SK-N-MC (cell line): ENCODE measurements at places on chromosomes 13 and 19.

GRCh38 chr19:29858621-29859020 lies 46.8 kb downstream of the CCNE1 start:
- no peak for DNase-seq

- peak; percentile 44 for DNase-seq
These were observed 32.0 kb upstream of the TUBGCP3 start for GRCh38 chr13:112619730-112620631.

DNA sequence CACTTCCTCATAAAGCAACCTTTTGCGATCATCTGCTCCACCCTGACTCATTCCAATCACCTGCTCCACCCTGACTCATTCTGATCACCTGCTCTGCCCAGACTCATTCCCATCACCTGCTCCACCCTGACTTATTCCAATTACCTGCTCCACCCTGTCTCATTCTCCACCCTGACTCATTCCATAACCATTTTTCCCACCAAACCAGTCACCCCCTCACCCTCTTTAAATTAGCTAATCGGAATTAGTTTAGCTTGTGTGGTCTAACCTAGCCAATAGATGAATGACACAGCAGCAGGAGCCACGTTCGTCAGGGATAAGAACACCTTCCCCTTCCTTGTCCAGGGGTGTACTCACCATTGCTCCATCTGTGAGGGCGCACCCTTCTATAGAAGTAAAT lies 134.0 kb downstream of the COG6 start:
- DNase-seq = no peak

DNA sequence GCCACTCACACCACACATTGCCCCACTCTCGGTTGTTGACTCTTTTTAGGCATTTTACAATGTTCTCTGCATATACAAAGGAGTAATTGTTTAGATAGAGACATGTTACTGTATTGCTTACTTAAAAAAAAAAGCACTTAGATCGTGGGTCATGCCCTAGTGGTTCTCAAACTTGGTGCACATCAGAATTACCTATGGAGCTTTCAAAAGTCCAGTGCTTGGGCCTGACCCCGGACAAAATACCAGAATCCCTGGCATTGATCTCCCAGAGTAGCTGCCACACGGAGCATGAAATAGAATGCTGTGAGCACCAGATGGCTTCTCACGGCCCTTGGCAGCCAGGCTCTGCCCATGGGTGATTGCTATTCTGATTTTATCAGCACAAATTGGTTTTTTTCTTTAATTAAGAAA lies 20.0 kb downstream of the ACP7 start:
- DNase-seq = no peak

GRCh38 chr13:45468635-45469034 lies 3.9 kb downstream of the COG3 start:
- no peak for DNase-seq

DNA sequence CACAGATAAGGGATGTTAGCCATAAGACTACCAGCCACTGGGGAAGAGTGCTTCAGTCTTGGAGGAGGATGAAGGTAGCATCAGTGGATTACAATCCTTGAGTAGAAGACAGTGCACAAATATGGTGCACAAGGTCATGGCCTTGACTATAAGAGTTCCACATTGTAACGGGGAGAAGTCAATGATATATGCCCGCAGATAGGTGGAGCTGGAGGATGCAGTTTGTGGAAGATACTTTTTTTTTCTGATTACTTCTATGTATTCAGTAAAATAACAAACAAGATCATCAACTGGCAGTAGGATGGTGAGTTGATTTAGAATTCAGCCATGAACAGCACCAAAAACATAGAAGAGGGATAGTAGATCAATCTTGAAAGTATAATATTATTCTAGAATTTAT lies 926.8 kb upstream of the MIR17HG start:
- DNase-seq = no peak

DNA sequence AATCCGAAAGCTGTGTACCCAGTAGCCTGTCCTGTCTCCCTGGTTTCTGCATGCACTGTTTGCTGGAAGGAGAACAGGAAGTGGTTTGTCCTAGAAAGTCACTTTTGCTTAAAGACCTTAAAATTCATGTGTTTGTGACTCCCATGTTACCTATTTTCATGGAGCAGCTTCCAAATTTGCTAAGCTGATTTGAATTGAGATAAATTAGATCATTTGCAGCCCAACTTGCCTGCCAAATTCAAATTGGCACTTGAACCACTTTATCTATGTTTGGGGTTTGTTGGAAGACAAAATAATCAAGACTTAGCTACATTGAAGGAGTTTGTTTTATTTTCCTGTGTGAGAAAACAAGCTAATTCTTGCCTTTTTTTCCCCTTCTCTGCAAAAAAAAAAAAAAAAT lies 532.5 kb downstream of the DIAPH3 start:
- DNase-seq = no peak

DNA sequence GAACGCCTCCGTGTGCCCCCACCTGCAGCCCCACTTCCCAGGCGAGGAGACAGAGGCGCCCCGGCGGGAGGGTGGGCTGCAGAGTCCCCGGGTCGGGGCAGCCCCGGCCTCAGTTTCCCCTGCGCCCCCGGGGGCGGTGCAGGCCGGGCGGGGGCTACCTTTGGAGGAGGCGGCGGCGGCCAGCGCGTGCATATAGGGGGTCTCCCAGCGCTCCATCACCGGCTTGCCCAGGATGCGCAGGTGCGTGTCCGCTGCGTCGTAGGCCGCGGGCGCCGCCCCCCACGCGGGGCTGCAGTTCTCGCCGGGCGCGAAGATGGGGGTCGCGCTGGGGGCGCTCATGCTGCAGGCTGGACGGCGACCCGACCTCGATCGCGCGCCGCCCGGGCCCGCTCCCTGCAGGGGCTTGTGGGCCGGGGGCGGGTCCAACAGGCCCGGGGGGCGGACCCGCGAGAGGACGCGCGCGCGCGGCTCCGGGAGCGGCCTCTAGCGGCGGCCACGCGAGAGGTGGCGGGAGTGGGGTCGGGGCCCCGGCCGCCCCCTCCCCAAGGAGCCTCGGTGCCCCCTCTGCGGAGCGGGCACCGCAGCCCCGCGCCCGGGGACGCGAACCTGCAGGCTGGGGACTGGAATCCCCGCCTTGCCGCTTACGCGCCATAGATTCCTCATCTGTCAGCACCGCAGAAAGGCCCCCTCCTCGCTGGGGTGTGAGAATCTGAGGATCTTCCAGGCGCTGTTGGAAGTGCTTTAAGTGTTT lies at the start of gene GAMT:
GAMT (minus strand) TSS at position 405 of the 751 bp plus-strand sequence; CDS start at position 339, 66 bp downstream.
- DNase-seq = no peak

GRCh38 chr19:49749771-49750170 lies 13.3 kb downstream of the TSKS start:
- no peak for DNase-seq

DNA sequence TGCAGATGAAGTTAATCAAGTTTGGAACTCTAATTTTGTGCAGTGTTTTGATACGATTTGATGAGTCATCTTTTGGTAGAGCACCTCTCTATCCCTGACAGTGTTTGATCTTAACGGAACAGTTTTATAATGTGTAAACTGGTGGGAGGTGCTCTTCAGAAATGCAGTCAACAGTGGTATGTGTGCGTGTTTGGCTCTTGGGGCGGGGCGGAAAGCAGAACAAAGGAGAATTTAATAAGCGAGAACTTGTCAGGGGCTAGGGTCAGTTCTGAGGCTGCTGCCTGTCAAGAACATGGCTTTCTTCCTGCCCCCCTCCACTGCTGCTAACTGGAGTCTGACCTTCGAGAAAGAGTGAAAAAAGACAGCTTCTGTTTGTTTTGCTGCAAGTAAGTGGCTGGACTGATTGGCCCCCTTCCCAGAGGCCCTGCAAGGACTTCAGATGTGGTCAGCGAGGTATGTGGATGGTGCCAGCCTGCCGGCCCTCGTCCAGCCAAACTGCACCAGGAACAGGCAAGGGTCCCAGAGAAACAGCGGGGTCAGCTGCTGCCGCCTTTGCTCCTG lies 40.8 kb downstream of the BBC3 start:
- no peak for DNase-seq

DNA sequence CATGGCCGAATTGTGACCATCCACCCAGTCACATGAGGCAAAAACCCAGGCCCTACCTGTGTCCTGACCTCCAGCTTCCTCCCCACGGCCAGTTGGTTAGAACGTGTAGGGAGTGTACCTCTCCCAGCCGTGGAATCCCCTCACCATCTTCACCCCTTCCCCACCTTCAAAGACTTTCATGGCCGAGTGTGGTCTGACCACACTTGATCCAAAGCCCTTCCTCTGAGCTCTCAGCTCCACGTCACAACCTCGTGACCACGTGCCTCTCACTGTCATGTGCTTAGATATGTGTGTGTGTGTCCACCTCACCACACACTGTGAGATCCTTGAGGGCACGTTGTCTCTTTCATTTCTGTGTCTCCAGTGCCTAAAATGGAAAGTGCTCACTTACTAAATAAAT lies 48.6 kb upstream of the UBE2L5 start:
- no peak for DNase-seq

DNA sequence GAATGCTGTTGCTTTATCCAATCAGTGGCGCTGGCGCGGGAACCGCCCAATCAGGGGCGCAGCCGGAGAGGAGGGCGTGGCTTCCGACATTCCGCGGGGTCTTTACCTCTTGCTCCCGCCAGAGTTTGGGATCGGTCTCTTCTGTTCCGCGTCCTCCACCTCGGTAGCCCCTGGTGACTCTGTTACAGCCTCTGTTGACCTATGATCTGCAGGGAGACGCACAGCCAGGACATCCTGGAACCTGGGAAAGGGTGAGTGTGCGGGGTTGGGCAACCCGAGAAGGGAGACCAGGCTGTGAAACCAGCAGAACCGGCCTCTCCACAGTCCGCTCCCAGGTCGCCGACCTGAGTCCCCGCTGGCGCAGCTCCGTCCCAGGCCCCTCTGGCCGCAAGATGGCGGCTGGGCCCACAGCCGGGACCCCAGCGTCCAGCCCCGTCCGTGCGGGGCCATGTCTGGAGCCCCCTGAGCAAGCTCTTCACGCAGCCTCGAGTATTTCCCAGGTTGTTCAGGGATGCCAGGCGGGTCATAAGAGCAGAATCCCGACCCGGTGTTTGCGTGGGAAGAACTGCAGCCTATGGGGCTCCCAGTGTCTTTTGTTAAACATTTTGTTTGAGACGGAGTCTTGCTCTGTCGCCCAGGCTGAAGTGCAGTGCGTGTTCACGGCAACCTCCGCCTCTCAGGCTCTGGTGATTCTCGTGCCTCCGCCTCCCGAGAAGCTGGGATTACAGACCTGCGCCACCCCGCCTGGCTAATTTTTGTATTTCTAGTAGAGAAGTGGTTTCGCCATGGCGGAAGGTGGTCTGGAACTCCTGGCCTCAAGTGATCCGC lies 4.4 kb upstream of the ZNF681 start:
- no peak for DNase-seq

GRCh38 chr13:45817833-45818232 lies 33.7 kb downstream of the SIAH3 start:
- no peak for DNase-seq

- no peak for DNase-seq
These were observed 66.3 kb downstream of the TBC1D4 start for GRCh38 chr13:75415694-75416093.

DNA sequence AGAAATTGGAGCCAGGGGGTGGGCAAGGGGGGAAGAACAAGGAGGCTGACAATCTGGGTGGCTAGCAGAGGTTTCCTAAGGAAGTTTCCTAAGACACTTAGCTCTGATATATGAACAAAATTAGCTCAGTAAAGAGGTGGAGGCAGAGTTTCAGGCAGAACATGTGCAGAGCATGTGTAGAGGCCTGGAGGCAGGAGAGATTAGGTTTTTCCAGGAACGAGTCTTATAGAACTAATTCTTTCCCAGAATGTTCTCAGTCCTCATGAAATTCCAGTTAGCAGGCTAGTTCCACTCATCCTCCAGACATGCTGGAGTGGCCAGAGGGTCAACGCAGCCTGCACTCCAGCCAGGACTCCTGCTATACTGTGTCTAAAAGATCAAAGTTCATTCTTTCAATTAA lies 184.7 kb downstream of the LACC1 start:
- DNase-seq = no peak

GRCh38 chr13:50712456-50712855 lies 131.0 kb downstream of the DLEU7 start:
- DNase-seq = no peak

- DNase-seq = no peak
These were observed 4.4 kb upstream of the KCNN4 start for GRCh38 chr19:43784981-43785808.

DNA sequence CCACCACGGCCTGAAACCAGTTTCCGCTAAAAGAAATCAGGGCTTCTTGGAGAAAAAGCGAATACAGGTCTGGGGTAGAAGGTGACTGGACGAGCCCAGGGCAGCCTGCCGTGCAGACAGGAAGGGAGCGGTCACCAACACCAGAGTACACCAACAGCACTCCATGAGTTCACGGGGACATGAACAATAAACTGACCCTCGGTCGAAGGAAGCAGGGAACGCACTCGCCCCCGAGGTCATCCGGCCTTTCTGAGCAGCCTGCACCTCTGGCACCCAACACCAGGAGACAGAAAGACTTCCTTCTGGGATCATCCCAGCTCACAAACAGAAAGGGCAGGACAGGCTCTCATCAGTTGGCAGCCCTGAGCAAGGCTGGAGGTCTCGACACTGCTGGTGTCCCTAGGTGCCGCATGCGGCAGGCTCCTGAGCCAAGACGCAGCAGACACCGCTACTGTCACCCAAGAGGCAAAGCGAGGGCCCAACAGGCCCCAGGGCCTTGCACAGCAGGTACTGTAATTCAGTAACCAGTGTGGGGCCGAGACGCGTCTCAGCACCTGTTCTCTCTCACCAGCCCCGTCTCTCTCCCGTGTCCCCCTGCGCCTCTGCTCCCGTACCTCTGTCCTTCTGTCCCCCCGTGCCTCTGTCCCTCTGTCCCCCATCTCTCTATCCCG lies 18.0 kb downstream of the DCUN1D2 start:
- no peak for DNase-seq

GRCh38 chr13:111080642-111081041 lies 34.5 kb upstream of the ARHGEF7 start:
- no peak for DNase-seq

GRCh38 chr13:28179974-28180373 lies 41.6 kb downstream of the PAN3 start:
- DNase-seq = no peak

GRCh38 chr13:114034481-114034891 lies 60.6 kb upstream of the C13orf46 start:
- DNase-seq = no peak

GRCh38 chr19:18219911-18220631 lies 6.2 kb downstream of the PDE4C start:
- no peak for DNase-seq

GRCh38 chr19:47120470-47121067 lies 7.0 kb upstream of the ZC3H4 start:
- no peak for DNase-seq
